ENCODE measurements at places on chromosomes 5 and 9. TPM values are rescaled to one million over a fixed set of nuclear protein-coding genes. Genes with fewer than 3 reads are reported as not detected.

RNF224 gene
- not detected for total RNA-seq

ADGRV1 gene
- total RNA-seq: 0.44 TPM

ARSI gene
- total RNA-seq: not detected

FCN2 gene
- not detected for total RNA-seq

DDX4 gene
- total RNA-seq: not detected

GLDC gene
- total RNA-seq: not detected

TAF1L gene
- not detected for total RNA-seq

SLC34A3 gene
- not detected for total RNA-seq

FAM81B gene
- total RNA-seq: not detected

TMC1 gene
- total RNA-seq: not detected

RNF183 gene
- not detected for total RNA-seq

SLC46A2 gene
- total RNA-seq: not detected

ISL1 gene
- total RNA-seq: not detected

BTNL3 gene
- not detected for total RNA-seq

MUSK gene
- not detected for total RNA-seq

PMPCA gene
- total RNA-seq: 80.3 TPM

C1QTNF3 gene
- total RNA-seq: 4.3 TPM

SLCO6A1 gene
- total RNA-seq: not detected

TAS2R1 gene
- total RNA-seq: not detected

NIPBL gene
- total RNA-seq: 113 TPM

FOXE1 gene
- not detected for total RNA-seq

KCNMB1 gene
- 0.42 TPM for total RNA-seq

ANKRD34B gene
- not detected for total RNA-seq

SAXO1 gene
- not detected for total RNA-seq

CDH18 gene
- not detected for total RNA-seq

PCDHA1 gene
- not detected for total RNA-seq

CDO1 gene
- total RNA-seq: not detected

ZCCHC10 gene
- total RNA-seq: 12.9 TPM

APC gene
- total RNA-seq: 33.2 TPM

NUTM2F gene
- total RNA-seq: not detected

CDC20B gene
- total RNA-seq: not detected

SLC24A2 gene
- not detected for total RNA-seq

MYMK gene
- total RNA-seq: not detected

IRX1 gene
- not detected for total RNA-seq

PCDH12 gene
- total RNA-seq: 0.15 TPM

HTR1A gene
- total RNA-seq: not detected

TRPM6 gene
- total RNA-seq: 0.10 TPM

KIF3A gene
- total RNA-seq: 12.6 TPM

TUBB4B gene
- 81.0 TPM for total RNA-seq

KIF24 gene
- total RNA-seq: 0.08 TPM

EDIL3 gene
- total RNA-seq: not detected

Data from T-helper 17 cell (primary cell).